ENCODE measurements at places on chromosomes 5 and 9.

DNA sequence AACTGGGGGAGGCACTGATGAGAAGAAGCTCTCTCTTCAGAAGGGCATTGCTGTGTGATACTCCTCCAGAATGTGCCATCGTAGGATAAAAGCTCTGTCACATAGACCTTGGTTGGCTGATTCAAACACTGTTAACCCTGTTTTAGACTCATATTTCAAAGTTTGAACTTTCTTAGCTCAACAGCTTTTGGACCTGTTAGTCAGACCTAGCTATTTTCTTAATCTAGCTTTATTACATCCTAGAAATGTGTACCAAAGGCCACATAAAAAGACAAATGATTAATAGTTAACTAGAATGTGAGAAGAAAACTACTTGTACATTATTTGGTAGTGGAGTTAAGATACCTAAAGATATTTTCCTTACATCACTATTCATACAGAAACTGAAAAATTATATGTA is 4.3 kb downstream of the RHOBTB3 start:
- no peak for DNase-seq

GRCh38 chr9:30524311-30524710 is 1860.1 kb upstream of the ACO1 start:
- DNase-seq: no peak

- DNase-seq: no peak
Observed at GRCh38 chr9:73079326-73079725, 72.3 kb upstream of the ANXA1 start.

DNA sequence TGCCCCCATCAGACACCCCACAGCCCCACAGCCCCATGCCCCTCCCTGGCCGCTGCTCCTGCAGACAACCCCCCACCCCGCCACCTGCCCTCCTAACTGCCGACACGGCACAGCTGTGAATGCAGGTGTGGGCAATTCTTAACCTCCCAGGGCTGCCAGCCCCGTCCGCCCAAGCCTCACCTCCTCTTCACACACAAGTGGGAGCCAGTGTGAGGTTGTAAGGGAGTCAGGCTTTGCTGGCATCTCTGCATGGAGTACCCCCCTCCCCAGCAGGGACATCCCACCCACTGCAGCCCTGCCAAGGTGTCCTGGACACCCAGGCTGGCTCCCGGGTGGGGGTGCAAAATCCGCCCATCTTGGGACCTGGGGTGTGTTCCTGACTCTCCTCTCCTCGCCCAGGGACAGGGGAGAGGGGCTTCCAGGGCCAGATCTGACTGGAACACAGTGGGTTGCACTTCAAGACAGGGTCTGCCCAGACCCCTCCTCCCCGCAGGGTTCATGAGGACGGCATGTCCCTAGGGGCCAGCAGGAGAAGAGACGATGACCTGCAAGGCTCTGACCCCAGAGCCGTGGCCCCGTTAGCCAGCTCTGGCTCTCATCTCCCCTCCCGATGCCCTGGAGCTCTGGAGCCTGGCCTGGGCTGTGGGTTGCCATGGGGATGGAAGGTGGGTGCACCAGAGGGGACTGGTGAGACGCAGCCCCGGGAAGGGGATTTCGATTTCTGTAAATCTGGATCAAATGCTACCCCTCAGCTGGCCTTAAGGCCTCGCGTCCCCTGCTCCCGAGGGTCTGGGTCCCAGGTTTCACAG is 34.4 kb downstream of the SARDH start:
- DNase-seq: no peak

GRCh38 chr5:68953231-68953874 is 140.5 kb upstream of the SLC30A5 start:
- no peak for DNase-seq

- DNase-seq: no peak
Observed at GRCh38 chr5:135631391-135631790, 52.6 kb upstream of the CXCL14 start.

DNA sequence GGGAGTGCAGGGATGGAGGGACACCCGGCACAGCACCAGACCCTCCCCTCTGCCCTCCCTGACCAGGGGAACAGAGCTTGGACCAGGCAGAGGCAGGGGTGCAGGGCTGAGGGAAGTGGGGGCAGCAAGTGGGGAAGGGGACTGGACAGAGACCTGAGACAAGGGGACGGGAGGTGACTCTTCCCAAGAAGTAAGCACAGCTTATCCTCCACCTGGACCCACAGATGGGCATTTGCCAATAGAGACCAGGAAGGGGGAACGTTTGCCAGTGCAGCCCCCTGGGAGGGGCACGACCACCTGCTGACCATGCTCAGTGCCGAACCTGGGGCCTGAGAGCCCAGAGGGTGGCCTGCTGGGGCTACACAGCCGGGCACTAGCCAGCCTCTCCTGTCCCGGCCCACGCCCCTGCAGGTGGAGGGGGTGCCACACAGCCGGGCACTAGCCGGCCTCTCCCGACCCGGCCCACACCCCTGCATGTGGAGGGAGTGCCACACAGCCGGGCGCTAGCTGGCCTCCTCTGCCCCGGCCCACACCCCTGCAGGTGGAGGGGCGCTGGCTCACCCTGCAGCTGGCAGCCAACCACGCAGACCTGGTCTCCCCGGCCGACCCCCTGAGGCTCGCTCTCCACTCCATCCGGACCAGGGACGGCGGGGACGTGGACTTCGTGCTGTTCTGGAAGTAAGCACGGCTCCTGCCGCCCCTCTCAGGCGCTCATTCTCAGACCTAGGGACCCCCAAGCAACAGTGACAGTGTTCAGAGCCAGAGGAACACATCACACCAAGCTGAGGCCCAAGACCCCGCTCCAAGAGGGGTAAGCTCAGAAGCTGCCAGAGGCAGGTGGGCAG is 24.3 kb downstream of the GLT6D1 start:
- no peak for DNase-seq

GRCh38 chr5:139565411-139566305 is 4.5 kb downstream of the UBE2D2 start:
- DNase-seq: no peak

DNA sequence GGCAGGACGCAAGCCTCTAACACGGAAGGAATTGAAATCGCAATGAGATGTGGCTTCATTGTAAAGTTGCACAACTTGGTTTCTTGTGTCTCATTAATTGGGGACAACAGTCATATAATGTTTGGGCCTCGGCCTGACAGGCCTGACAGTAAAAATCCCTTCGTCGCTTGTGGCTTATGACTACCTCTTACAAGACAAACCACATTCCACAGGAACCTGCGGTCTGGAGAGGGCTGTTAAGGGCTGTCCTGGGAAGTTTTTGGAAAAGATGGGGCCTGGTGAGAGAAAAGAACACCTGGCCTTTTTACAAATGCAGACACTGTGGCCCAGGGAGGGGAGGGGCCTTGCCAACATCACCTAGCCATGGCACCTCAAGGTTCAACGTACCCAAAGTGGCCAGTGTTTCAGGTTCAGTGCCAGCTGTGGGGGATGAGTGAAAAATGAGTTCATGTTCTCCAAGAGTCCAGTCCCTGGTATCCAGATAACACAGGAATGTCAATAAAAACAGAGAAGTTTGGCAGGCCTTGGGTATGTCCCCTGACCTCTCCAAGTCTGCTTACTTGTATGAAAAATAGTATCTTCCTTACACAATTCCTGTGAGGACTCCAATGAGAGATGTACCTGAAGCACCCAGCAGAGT is 22.2 kb downstream of the SHB start:
- DNase-seq: peak; percentile 94

DNA sequence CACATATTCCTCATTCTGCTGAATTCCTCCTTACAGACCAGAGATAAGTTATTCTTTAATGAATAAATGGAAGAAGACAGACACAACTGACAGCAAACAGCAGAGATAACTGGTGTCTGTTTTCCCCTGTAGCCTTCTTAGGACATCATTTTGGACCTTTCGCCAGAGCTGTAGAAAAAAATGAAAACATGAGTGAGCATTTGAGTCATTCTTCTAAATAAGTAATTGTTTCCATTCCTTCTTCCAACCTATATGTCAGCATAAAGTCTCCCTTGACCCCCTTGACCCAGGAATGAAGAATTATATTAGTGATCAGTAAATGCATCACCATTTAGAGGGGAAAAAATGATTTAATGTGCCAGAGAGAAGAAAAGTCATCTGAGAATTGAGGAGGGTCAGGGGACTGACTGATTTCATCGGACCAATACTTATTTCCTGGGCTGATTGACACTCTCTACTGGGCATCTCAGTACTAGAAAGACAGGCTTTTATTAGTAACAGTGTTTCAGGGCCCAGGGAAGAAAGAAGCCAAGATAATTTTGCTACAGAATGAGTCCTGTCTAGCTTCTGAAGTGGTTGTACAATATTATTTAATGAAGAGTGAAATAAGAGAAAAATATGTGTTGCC is 597.0 kb downstream of the PSAT1 start:
- no peak for DNase-seq

GRCh38 chr5:77991084-77991483 is 214.9 kb upstream of the TBCA start:
- DNase-seq: no peak

GRCh38 chr5:16618138-16618897 is 1.5 kb upstream of the RETREG1 start:
- no peak for DNase-seq

DNA sequence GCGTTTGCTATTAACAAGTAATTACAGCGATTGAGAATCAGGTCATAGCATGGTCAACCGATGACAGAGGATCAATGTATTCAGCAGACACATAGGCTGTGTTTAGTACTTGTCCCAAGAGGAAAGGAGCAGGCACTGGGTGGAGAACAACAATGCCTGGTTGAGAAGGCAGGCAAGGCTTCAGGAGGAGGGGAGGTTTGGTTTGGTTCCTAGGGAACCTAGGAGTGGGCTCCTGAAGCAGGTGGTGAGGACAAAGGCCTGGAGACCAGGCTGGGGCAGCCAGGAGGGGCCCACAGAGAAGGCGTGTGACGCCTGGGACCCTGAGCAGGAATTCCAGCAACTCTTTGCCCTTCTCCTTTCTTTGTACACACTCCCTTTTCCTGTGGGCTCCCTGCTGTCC is 195.6 kb downstream of the SPOCK1 start:
- DNase-seq: no peak

- DNase-seq: no peak
Observed at GRCh38 chr5:53331463-53331862, 149.0 kb upstream of the FST start.

DNA sequence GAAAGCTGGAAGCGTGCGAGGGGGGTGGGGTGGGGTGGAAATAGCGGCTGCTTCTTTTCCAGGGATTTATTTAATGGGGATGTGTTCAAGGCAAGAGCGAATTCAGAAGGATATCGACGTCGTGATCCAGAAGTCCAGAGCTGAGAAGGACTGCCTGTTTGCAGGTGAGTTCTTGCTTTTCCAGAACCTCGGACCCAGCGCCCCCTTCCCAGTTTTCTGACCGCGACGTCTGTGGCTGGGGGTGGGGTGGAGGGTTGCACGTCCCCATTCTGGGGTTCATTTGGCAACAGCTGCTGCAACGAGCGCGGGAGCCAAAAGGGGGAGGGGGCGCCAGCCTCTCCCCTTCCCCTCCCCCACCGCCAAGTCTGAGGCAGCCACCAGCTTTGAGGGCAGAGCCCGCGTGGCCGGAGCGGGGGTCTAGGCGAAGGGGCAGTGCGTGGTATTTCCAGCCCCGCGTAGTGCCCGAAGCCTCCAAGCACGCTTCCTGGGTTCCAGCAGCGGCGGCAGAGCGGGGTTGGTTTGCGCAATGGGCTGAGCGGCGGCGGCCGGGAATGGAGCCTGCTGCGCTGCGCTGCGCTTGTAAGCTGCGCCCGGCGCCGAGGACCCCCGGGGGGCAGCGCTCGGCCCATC is 701 bp downstream of the PARP8 start:
- DNase-seq: peak; percentile 48

DNA sequence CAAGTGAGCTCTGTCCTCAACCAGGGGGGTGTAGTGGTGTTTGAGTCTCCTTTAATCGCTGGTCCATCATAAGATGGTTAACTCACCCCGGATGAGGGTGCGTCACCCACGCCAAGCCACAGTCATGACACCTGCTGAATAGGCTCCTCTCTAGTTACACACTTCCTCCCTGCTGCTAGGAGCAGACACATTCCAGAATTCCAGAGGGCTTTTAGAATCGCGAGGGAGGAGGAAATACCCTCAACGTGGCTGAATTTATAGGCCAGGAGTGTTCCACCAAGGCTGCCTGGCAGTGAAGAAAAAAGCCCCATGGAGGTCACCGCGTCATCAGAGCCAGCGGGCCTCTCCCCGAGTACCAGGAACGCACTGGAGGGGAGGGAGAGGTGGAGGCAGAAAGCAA is 5.1 kb downstream of the GLRX start:
- DNase-seq: no peak

GRCh38 chr5:94691949-94692348 is 73.5 kb downstream of the SLF1 start:
- no peak for DNase-seq

DNA sequence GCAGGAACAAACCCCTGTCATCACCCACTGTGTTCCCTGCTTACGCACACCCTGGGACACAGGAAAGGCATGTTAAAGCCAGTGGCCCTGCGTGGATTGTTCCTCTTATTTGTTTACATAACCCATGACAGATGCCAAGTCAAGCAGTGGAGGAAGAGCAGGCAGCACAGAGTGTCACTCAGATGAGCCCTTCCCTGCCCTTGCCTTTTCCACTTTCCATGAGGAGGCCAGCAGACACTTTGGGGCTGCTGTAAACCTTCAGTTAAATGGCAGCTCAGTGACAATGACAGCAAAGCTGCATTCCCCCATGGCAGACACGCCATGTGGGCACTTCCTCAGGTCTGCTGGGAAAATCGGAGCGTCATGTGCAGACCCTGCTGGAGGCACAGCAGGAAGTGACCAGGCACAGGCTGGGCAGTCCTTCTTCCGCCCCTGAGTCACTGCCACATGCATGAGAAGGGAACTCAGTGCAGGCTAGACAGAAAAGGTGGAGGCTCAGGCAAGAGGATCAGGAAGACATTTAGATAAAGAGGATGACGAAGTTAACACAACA is 216.8 kb upstream of the PIK3R1 start:
- DNase-seq: peak; percentile 83

DNA sequence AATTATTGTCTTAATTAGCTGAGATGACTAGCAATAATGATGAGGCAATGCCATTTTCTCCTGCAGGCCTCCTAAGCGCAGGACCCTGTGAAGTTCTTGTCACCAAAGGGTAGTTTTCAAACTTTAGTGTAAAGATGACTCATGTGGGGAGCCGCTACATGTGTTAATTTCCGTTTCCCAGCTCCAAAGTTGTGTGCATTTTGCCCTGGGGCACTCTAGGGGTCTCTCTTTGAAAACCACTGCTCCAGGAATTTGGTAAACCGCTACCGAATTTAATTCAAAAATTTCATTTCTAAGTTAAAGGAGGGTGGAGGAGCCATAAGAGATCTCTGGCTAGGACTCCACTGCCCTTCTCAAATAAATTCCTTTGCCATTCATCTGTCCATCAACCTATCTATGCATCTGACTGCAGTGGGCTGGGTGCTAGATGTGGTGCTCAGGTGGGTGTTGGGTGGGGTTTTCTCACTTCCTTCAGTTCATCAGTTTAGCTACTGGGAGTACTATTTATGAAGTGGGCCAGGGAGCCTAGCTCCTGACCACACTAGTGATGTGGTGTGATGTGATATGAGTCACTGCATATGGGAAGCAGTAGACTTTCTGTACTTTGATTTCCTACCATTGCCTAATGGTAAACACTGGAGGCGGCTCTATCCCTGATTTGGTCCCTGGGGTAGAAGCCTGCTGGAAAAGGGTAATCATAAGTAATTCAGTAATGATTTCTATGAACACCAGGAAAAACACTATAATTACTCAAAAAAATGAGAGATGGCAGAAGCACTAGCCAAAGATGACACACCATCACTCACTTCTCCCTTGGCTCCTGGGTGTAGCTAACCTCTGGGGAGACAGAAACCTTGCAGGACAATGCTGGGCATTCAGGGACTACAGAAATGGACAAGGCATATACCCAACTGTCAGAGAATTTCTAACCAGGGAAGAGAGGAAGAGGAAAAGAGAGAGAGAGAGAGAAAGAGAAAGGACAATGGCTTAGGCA is 4.0 kb upstream of the ZSWIM6 start:
- no peak for DNase-seq
